ENCODE measurements at places on chromosomes 1 and 21.
A peak's percentile ranks its signal among the peaks of the same experiment; 100 is the strongest.

DNA sequence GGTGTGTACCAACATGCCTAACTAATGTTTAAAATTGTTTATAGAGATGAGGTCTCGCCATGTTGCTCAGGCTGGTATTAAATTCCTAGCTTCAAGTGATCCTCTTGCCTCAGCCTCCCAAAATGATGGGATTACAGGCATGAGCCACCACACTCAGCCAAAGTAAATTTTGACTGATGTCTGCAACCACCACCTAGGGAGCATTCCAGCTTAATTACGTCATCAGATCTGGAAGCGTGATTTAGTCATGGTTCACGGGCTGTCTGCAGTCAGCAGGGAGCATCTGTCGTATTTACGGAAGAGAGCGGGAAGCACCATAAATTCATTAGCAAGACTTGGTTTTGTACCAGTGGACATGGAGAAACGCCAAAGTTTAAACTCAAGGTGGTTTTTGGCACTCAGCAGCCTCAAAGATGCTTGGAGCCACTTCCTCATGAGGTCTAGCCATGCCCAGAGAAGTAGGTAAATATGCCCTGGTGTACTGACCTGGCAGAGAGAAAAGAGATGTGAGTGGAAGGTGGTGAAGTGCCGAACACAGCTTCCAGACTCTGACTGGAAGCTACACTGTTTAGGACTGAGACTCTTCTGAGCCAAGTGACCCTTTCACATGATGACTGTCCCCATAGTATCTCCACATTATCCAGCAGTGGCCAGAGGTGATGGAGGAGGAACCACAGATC, 60.8 kb upstream of the SLC35F3 start:
- DNase-seq, result no peak

- DNase-seq, result no peak
Observed at GRCh38 chr1:94324178-94324544, 86.8 kb upstream of the ARHGAP29 start.

GRCh38 chr1:245701631-245702030, 546.8 kb downstream of the KIF26B start:
- no peak for DNase-seq

GRCh38 chr1:65793359-65793732, 651 bp downstream of the PDE4B start:
- DNase-seq, result no peak

DNA sequence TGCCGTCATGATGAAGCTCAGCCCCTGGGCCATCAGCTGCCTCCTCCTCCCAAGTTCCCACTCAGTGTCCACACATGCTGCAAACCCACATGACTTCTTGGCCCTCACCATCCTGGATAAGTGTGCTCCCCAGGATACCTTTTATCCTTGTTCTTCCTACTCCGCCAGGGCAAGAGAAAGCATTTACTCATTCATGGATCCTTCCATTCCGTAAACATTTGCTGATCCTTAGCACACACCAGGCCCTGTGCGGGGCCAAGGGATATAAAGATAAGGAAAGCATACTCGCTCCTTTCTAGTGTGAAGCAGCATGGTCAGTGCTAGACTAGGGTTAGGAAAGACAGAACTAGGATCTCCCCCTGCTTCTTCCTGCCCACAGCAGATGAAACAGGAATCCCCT, 122.1 kb upstream of the HMGB4 start:
- no peak for DNase-seq

- no peak for DNase-seq
Observed at GRCh38 chr1:97307568-97307967, 586.0 kb downstream of the PTBP2 start.

- DNase-seq, result no peak
Observed at GRCh38 chr1:43861337-43861736, 72.3 kb upstream of the ARTN start.

DNA sequence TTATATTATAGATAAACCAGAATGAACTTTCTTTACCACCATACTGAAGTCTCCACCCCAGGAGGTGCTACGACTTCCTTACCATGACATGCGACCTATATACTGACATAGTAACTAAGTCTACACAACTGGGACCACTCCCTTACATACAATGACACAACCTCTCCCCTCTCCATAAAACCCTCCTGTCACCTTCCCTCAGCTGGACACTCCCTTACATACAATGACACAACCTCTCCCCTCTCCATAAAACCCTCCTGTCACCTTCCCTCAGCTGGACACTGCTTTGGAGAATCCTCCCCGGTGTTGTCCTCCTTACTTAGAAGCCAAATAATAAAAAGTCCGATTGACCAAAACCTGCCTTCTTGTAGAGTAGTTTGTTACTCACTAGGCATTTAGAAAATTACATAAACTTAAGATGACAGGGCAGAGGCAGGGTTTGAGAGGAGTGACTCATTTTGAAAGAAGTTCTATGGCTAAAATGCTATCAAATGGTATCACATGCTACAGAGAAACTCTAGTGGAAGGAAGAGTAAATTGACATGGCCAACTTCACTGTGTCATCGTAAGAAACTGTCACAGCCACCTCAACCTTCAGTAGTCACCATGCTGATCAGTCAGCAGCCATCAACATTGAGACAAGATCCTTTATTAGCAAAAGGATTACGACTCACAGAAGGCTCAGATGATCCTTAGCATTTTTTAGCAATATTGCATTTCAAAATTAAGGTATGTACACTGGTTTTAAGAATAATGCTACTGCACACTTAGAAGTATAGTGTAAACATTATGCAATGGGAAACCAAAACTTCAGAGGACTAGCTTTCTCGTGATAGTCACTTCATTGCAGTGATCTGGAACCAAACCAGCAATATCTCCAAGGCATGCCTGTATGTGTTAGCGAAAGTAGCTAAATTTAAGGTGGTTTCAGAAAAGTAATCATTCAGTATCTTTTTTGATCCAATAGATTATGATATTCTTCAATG, 56.4 kb downstream of the AHCTF1 start:
- DNase-seq, result no peak

GRCh38 chr1:2972011-2972878, 49.0 kb upstream of the ACTRT2 start:
- no peak for DNase-seq

DNA sequence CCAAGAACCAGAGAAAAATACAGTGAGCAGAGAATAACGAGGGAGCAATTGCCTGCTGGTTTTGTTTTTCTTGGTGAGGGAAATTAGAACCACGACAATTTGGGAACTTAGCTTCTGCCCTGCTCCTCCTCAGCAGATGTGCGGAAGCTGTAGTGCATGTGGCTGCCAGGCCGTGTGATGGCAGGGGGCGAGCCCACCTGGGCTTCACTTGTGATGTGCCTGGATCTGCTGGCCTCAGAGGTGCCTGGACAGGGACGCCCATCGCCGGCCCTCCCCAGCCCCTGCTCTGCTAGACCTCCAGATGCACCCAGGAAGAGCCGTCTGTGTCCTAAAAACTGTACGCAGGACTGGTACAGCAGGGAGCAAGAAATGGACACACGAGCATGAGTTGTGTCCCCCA, 28.5 kb upstream of the C1orf174 start:
- DNase-seq, result no peak

DNA sequence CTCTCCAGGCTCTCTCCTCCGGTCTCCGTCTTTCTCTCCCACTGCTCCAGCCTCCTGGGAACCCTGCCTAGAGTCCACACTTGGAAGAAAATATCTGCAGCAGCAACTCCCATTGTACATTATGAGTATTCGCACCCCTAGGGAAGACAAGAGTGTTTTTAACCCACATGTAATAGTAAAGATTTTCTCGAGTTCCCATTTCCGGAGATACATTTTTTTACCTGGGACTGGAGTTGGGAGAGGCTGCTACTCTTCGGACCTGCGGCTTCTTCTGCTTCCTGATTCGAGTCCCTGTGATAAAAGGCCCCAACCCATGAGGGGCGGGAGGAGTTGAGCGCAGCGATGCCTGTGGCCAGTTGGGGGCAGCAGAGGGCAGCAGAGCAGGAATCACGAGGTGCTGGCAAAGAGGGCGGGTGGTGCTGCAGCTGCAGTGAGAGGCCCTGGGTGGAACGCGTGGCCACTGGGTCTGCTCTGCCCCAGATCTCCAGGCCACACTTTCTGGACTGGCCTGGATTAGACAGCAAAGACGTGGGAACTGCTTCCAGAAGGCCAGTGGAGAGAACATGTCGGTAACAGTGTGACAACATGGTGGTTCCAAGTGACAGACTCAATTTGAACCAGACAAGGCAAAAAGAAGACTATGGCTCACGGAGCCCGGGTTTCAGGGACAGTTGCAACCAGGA, 221.0 kb upstream of the CSF3R start:
- DNase-seq, result peak; percentile 29

DNA sequence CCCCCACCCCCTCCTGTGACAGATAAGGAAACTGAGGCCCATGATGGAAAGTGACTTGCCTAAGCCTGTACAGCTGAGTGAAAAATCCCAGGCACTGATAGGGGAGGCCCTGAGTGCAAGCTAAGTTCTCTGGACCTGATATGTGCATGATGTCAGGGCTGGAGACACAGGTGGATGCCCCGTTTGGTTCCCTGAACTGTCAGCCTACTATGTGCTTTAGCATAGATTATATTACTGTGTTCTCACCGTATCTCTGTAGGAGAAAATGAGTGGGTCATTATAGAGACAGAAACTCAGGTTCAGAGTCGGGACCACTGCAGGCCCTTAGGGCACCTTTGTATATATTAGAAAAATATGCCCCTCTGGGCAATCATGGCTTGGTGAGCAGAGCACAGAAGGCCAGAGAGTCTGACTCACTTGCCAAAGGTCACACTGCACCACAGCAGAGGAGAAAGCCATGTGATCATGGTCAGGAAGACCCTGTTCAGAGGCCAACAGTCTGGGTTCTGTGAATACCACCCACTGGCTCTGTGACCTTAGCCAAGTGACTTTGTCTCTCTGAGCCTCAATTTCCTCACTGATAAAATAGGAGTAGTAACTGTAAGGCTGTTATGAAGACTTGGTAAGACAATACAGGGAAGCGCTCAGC, 145.8 kb upstream of the WNT4 start:
- DNase-seq, result no peak

DNA sequence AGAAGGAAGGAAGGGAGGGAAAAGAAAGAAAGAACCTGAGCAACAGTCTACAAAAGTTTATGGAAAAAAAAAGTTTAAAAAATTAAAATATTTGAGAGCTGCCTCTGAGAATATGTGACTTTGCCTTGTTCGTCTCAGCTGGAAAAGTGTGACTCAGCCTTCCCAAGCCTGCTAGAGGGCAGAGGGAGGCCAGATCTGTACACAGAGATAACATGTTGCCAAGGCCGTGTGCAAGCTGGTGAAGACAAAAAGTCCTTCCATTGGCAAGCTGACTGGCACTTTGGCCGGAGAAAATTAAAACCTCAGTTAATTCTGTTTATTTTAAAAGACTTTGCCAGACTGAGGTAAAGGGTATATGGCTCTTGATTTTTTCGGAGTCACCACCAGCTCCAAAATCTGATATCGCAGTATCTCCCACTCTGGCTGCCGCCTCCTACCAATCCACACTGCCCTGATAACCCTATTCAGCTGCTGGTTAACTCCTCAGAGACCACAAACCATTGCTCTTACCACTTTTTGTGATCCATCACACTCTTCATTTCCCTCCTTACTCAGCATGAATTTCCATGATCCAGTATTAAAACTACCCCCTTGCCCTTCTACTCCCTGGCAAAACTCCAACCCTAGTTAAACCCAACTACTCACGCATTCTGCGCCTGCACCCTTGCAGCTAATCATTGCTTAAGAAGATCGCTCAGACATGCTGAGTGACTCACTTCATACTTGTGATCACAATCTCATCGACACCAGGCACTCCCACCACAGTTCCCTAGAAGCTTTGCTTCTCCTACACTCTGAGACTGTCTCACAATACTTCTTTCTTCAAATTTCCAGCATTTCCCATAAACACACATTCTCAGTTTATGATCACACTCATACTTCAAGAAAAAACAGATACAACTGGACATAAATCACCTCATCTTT, 5.7 kb upstream of the PPP1R15B start:
- DNase-seq, result no peak

DNA sequence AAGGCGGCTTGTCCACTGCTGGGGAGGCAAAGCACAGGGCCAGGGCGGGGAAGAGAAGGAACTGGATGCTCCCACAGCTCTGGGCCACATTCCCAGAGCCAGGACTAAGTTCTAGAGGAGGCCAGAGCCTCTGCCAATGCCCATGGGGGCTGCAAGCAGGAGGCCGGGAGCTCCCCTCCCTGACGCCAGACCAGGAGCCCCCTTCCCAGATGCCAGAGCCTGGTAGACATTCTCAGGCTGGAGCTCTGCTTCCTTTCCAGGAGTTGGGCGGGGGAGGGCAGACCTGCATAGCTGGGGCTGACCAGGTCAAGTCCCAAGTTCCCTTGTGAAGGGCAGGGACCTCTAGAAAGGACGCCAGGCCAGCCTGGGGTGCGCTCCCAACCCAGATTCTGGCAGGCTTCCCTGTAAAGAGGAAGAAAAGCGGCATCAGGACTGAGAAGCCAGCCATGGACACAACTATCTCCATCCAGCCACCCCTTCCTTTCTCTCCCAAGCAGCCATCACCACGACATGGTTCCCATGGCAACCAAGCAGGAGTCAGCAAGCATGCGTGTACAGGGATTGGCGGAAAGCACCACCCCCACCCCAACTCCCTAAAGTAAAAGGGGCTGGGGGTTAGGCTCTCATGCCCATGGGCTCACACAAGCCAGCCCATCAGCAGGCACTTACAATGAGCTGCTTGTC, 13.4 kb downstream of the KIF21B start:
- DNase-seq, result no peak

- no peak for DNase-seq
Observed at GRCh38 chr1:36866169-36866814, 168.0 kb downstream of the GRIK3 start.

- no peak for DNase-seq
Observed at GRCh38 chr1:219463636-219464035, 149.3 kb downstream of the ZC3H11B start.

GRCh38 chr1:23563003-23563402, 3.7 kb upstream of the ID3 start:
- no peak for DNase-seq

GRCh38 chr1:61282387-61282786, 200.0 kb downstream of the NFIA start:
- DNase-seq, result no peak

DNA sequence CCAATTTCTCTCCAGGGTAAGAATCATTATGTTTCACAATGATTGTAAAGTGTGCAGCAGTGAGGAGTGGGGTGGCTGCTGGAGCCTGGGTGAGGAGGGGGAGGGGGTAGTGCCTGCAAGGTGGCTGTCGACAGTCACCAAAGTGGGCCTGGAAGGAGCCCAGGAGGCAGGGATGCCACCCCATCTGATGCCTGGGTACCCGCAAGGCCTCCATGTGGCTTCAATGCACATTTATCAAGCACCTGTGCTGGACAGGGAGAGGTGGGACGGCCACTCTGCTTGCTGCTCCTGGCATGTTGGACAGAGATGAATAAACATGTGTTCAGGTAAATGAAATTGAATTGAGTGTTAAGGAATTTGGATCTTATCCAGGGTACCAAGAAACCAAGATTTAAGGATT, 78.8 kb upstream of the DISP3 start:
- DNase-seq, result no peak

- no peak for DNase-seq
Observed at GRCh38 chr1:86030180-86030579, 126.4 kb downstream of the COL24A1 start.

- DNase-seq, result no peak
Observed at GRCh38 chr1:64421377-64421776, 48.6 kb upstream of the CACHD1 start.

All from stimulated activated CD8-positive, alpha-beta memory T cell treated with anti-CD3 and anti-CD28 coated beads, Interleukin-15, amount 100 ng/mL, for 24 hours (primary cell).